CD4-positive, alpha-beta T cell treated with Interferon gamma for 1 hour (primary cell): ENCODE measurements at places on chromosomes 11 and 22.

DNA sequence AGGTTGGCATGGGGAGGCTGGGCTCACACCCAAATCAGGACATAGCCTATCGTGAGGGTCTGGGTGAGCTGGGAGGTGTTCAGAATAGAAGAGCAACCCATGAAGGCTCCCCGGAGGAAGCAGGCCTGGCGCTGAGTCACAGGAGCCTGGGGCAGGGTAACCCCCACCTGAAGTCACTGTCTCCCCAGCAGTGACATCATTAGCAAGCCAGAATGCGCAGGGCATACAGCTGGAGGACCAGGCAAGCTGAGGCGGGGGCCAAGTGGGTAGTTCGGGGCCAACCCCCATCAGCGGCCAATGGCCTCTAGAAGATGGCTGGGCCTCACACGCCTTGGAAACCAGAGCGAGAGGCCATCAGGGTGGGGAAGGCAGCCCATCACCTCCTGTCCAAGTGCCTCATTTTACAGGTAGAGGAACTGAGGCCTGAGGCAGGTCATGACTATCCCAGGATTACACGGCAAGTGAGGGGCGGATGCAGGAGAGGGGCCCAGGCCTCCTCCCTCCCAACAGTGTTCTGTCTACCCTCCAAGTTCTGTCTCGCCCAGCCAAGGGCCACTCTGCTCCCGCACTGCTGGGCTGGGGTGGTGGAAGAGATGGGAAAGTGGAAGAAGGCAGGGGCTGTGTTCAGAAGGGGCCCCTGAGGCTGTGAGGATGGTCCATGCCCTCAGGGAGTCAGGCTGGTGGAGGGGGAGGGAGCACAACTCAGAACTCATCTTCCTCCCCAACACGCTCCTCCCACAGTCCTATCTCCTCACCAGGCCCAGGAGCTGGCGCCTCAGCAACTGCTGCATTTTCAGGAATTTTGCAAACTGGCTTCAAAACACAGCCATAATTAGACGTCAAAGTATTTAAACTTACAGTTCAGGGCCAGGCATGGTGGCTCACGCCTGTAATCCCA, 24.6 kb downstream of the RPL3 start:
- no peak for DNase-seq

- DNase-seq = no peak
Measured at GRCh38 chr11:91650802-91651201, 573.8 kb upstream of the FAT3 start.

DNA sequence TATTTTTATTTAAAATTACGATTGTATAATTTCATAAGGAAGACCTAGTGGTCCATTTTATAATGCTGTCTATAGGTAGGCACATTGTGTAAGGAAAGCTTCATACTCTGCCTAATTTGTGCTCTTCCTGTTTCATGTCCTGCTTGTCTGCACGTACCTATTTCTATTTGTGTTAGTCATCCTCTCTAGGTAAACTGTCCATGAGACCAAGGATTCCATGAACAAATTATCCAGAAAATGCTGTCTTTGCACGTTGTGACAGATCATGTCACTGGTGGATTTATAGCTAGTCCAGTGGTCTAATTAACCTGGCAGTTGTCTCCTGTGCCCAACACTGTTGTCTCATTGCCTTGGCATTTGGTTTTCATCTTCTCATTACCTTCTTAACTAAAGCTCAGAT, 44.7 kb downstream of the DNAJC24 start:
- DNase-seq = no peak

- no peak for DNase-seq
Measured at GRCh38 chr11:111347002-111347722, 31.9 kb downstream of the POU2AF1 start.

DNA sequence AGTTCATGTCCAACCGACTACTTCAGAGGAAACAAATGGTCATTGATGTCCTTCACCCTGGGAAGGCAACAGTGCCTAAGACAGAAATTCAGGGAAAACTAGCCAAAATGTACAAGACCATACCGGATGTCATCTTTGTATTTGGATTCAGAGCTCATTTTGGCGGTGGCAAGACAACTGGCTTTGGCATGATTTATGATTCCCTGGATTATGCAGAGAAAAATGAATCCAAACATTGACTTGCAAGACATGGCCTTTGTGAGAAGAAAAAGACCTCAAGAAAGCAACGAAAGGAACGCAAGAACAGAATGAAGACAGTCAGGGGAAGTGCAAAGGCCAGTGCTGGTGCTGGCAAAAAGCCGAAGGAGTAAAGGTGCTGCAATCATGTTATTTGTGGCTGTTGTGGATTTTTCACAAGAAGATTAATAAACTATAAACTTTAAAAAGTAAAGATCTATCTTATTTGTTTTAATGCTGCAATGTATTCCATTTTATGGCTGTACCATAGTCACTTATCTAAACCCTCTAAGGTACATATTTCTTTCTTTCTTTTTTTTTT, 20.1 kb upstream of the HIPK3 start:
- no peak for DNase-seq

DNA sequence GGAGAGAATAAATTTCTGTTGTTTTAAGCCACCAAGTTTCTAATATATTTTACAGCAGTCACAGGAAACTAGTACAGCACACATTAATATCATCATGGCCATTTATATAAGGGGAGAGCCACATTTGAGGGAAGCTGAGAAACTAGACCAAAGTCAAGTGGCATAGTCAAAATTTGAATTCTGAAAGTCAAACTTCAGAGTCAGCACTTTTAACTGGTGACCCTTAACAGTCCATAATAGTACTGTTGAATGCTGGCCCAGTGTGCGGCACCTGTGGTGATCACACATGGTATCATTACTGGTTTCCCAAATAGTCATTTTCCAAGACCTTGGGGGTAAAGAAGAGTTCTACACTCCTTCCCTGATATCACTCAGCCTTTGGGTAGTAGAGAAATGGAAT, 44.3 kb upstream of the PAX6 start:
- no peak for DNase-seq
